Stimulated activated CD4-positive, alpha-beta T cell treated with anti-CD3 and anti-CD28 coated beads, TNF-alpha, amount 100 ng/mL, for 1 hour (primary cell): ENCODE measurements at places on chromosomes 6 and 20.

- no peak for DNase-seq
Observed at GRCh38 chr6:10297832-10298231, 117.0 kb downstream of the TFAP2A start.

DNA sequence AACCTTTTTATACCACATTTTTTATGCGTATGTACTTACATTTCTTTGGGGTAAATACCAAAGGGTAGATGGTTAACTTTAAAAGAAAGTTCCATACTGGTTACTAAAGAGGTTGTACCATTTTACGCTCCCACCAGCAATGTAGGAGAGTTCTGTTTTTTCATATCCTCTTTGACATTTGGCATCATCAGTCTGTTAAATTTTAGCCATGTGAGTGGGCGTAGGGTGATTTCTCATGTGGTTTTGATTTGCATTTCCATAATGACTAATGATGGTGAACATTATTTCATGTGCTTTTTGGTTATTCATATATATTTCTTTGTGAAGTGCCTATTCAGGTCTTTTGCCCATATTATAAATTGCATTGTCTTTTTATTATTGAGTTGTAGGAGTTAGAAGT, 194.2 kb downstream of the PRL start:
- DNase-seq = no peak

DNA sequence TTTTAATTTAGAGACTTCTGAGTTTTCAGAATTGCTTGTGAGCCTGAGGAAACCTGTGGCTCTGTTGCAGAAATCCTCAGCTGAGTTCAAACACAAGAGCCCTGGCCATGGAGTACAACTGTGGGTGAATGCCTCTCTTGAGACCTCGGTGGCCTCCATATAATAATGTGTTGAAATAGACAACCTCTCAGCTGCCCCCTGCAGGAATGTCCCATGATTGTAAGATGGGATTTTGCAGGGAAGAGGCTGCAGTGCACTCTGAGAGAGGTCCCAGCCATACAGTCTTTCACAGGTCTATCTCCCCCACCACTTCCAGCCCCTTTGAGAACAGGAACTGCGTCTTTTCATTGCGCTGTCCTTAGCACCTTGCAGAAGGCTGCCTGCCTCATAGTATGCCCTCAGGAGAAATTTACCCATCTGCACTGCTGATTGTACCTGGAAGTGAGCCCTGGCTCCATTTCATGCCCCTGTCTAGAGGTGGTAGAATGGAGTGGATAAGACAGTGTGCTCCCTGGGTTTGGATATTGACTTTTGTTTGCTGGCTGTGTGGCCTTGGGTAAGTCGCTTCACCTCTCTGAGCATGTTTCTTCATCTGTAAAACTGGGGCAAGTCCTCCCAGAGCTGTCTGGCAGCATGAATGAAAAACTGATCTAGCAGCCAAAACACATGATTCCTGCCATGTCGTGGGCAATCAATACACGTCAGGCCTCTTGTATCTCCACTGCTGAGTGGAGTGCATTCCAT, 16.8 kb upstream of the CDH22 start:
- DNase-seq = no peak

GRCh38 chr6:169839029-169839481, 87.6 kb downstream of the ERMARD start:
- no peak for DNase-seq

GRCh38 chr6:139390447-139390846, 16.0 kb upstream of the CITED2 start:
- no peak for DNase-seq

- DNase-seq = no peak
Observed at GRCh38 chr6:156197513-156197912, 579.7 kb upstream of the ARID1B start.

GRCh38 chr6:155366325-155366724, 52.0 kb upstream of the TFB1M start:
- DNase-seq = no peak

DNA sequence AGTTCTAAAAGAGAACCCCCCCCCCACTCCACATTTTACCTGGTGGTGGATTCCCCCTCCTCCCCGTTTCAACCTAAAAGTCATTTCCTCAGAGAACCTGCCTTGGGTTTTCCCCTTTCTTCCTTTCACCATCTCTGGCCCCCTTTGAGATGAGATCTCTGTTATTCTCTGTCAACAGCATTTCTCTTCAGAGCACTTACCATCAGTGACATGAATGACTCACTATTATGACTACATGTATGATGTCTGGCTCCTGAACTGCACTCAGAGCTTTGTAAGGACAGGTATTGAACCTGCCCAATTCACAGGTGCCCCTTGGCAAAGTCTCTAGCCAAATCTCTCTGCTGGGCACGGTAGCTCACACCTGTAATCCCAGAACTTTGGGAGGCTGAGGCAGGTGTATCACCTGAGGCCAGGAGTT, 61.4 kb upstream of the JARID2 start:
- DNase-seq = no peak

DNA sequence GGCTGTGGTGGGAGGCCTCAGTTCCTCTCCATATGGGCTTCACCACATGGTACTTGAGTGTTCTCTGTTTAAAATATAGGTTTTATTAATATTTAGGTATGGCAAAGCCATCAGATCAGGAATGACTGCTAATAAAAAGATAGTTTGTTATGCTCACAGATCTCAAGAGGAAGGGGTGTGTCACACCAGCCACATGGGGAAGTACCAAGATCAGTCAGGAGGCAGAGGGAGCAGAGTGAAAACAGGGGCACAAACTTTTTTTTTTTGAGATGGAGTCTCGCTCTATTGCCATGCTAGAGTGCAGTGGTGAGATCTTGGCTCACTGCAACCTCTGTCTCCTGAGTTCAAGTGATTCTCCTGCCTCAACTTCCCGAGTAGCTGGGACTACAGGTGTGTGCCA, 92.1 kb upstream of the GCM1 start:
- no peak for DNase-seq

- no peak for DNase-seq
Observed at GRCh38 chr6:72955666-72956065, 269.6 kb downstream of the KHDC1L start.

DNA sequence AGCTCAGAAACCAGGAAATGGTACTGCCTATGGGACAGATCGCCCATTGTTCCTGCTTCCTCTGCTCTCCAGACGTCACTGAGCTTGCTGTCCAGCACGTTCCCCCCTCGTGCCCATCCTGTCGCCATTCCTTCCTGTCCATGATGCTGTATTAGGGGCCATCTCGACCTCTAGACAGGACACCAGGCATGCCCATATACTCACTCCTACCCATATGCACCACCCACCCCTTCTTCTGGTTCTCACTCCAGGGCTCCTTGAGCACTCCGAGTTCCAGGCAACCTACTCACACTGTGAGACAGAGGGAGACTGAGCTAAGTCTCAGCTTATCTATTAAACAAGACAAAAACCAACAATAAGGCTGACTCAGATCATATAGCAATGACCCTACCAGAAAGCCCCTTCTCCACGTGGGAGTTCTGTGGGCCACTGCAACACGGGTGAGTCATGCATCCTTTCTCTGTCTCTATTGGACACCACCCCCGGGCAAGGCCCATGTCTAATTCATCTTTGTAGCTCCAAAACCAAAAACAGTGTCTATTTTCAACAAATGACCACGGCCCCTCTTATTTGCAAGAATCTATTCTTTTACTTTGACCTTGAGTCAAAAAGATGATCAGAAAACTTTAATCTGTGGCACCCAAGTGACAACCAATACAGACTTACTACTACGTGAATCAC, 65.7 kb downstream of the PSMG4 start:
- no peak for DNase-seq

DNA sequence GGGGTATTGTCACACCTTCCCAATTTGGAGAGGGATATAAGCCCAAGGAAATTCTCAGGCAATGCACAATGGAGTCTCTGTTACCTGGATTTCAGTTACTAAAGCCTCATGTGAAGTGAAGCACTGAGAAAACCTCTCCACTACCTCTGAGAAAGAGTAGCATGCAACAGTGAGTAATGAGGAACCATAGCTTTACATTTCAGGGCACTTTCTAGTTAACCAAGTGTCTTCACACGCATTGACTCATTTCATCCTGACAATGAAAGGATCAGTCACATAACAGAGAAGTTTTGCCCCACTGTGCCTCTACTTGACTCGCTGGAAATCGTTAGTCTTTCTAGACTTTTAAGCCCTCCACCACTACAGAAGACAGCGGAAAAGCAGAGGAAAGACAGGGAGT, 86.2 kb upstream of the ARID1B start:
- DNase-seq = no peak

- DNase-seq = no peak
Observed at GRCh38 chr6:35376281-35376680, 33.9 kb downstream of the PPARD start.

- no peak for DNase-seq
Observed at GRCh38 chr20:1563598-1563997, 6.1 kb upstream of the SIRPD start.

- no peak for DNase-seq
Observed at GRCh38 chr6:167678102-167679101, 148.3 kb upstream of the AFDN start.
